ENCODE measurements at places on chromosomes 7 and 10. TPM values are rescaled to one million over a fixed set of nuclear protein-coding genes. Genes with fewer than 3 reads are reported as not detected.
A peak's percentile ranks its signal among the peaks of the same experiment; 100 is the strongest.

DNA sequence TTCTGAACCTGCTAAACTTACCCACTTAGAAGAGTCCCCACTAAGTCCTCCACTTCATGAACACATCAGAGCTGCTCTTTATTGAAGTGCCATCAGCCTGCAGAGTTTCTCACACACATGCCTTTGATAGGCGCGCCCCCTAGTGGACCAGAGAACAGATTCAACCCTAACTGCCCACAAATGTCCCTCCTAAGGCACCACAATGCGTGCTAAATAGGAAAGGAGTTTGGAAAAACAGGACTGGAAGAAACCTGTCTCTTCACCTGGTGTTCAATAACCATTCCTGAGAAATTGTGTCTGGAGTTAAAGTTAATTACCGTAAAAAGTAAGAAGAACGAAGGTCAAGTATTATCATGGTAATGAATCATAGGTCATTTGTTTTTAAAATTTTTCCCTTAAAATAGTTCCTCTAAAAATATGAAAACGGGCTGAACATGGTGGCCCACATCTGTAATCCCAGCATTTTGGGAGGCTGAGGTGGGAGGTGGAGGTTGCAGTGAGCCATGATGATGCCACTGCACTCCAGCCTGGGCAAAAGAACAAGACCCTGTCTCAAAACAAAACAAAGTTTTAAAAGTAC lies 249.7 kb downstream of the ELMO1 start:
- peaks cover 1% of the 10 kb centered on the region for H3K36me3 ChIP-seq
- no peak overlapping the region for H3K27ac ChIP-seq
- H3K27me3 ChIP-seq: no peaks in the 10 kb centered on the region
- peaks cover 8% of the 10 kb centered on the region for H3K4me1 ChIP-seq
- DNase-seq: peak; percentile 79
- H3K4me3 ChIP-seq: no peak overlapping the region

GRCh38 chr7:129366-130221 lies 62.8 kb upstream of the FAM20C start:
- no peak overlapping the region for H3K4me3 ChIP-seq
- H3K36me3 ChIP-seq: no peaks in the 10 kb centered on the region
- no peaks in the 10 kb centered on the region for H3K27me3 ChIP-seq
- H3K27ac ChIP-seq: no peak overlapping the region
- no peak for DNase-seq

- peaks cover 2% of the 10 kb centered on the region for H3K4me1 ChIP-seq
- no peak for DNase-seq
- H3K27ac ChIP-seq: no peak overlapping the region
- H3K4me3 ChIP-seq: no peak overlapping the region
- no peaks in the 10 kb centered on the region for H3K36me3 ChIP-seq
Measured at GRCh38 chr10:70729763-70730357, 55.3 kb downstream of the TBATA start.

DNA sequence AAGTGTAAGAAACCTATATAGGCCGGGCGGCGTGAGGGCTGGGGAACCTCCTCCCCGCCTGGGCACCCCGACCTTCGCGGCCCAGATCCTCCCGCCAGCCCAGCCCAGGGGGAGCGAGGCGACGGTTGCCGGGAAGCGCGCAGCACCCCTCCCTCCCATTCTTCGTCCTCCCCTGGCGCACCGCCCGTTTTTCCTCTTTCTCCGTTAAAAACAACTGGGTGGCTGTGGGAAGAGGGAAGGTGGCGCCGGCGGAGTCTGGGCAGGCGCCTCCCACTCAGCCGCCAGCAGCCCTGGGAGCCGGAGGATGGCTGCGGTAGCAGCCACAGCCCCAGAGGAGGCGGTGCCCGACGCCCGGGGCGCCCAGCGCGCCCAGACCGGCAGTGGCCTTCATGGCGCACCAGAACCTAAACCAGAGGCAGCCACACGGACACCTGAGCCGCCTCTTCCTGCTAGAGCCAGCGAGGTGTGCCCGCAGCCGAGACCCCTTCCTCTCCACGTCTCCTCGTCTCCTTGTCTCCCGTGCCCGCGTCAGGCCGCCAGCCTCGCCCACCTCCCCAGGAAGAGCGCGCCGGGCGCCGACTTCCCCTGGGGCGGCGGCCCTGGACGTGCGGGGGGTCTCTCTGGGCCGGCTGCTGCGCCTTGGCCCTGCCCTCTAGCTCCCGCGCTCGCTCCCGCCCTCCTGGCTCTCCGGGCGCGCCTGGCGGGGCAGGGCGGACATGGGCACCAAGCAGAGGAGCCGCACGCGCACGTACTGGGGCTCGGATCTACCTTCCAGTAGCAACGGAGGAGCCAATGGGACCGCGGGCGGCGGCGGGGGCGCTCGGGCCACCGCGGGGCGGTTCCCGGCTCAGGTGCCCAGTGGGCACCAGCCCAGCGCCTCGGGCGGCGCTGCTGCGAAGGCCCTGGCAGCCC lies 32.8 kb upstream of the SFTPD start:
- H3K4me3 ChIP-seq: peak overlapping the region; percentile 66
- no peak overlapping the region for H3K27ac ChIP-seq

- no peak overlapping the region for H3K27ac ChIP-seq
- peaks cover 2% of the 10 kb centered on the region for H3K4me1 ChIP-seq
- H3K4me3 ChIP-seq: no peak overlapping the region
- H3K36me3 ChIP-seq: no peaks in the 10 kb centered on the region
- H3K27me3 ChIP-seq: no peaks in the 10 kb centered on the region
Measured at GRCh38 chr7:108245523-108246226, 115.5 kb upstream of the LAMB4 start.

GRCh38 chr10:33183655-33184054 lies 150.8 kb downstream of the NRP1 start:
- H3K27ac ChIP-seq: no peak overlapping the region
- H3K36me3 ChIP-seq: no peaks in the 10 kb centered on the region
- H3K4me1 ChIP-seq: no peaks in the 10 kb centered on the region
- H3K4me3 ChIP-seq: no peak overlapping the region
- peaks cover 3% of the 10 kb centered on the region for H3K27me3 ChIP-seq

DNA sequence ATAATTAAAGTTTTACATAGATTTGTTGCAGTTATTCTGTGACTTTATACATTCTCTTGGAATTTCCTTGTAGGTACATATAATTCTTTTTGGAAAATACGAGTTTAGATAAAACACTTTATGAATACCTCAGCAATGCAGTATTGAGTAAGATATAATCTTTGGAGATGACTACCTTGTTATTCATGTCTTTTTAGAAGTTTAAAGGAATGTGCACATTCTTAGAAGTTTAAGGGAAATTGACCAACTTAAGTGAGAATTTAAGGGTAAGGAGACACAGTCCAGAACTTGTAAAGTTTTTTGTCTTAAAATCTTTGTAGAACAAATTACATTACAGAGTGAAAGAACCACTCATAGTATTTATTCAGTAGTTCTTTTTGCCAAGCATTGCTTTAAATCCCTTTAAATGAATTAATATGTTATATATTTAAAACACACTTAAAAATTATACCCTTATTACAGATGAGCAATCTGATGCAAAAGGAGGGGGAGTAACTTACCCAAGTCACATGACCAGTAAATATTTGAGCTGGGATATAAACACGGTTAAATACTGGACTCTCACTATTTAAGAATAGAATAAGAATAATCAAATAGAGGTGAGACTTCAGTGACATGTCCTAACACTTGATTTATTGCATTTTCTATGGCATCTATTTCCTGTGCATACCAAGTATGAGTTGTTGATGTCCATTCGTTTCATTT lies 139.5 kb upstream of the FERD3L start:
- no peak overlapping the region for H3K27ac ChIP-seq
- no peak overlapping the region for H3K4me3 ChIP-seq
- no peaks in the 10 kb centered on the region for H3K36me3 ChIP-seq
- H3K27me3 ChIP-seq: no peaks in the 10 kb centered on the region
- no peak for DNase-seq
- H3K4me1 ChIP-seq: no peaks in the 10 kb centered on the region

DNA sequence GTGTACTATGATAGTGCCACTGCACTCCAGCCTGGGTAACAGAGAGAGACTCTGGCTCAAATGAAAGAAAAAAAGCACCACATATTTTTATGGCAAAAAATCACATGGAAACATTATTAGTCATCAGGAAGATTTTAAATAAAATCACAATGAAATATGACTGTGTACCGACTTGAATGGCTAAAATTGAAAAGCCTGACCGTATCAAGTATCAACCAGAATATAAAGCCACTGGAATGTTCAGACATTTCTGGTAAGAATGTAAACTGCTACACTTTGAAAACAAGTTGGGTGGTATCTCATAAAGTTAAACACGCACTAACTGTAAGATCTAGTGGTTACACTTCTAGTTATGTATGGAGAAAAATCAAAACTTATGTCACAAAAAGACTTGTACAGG lies 306.7 kb upstream of the MBL2 start:
- no peaks in the 10 kb centered on the region for H3K36me3 ChIP-seq
- no peaks in the 10 kb centered on the region for H3K4me1 ChIP-seq
- no peak overlapping the region for H3K4me3 ChIP-seq
- no peaks in the 10 kb centered on the region for H3K27me3 ChIP-seq
- DNase-seq: no peak

- no peak overlapping the region for H3K27ac ChIP-seq
- no peak overlapping the region for H3K4me3 ChIP-seq
- no peaks in the 10 kb centered on the region for H3K27me3 ChIP-seq
- peaks cover 12% of the 10 kb centered on the region for H3K4me1 ChIP-seq
- DNase-seq: no peak
Measured at GRCh38 chr10:58239561-58240169, 28.0 kb downstream of the IPMK start.

- H3K4me1 ChIP-seq: no peaks in the 10 kb centered on the region
- no peaks in the 10 kb centered on the region for H3K36me3 ChIP-seq
- H3K27ac ChIP-seq: no peak overlapping the region
- H3K4me3 ChIP-seq: no peak overlapping the region
- DNase-seq: no peak
Measured at GRCh38 chr7:115269486-115269885, 347.6 kb downstream of the MDFIC start.

DNA sequence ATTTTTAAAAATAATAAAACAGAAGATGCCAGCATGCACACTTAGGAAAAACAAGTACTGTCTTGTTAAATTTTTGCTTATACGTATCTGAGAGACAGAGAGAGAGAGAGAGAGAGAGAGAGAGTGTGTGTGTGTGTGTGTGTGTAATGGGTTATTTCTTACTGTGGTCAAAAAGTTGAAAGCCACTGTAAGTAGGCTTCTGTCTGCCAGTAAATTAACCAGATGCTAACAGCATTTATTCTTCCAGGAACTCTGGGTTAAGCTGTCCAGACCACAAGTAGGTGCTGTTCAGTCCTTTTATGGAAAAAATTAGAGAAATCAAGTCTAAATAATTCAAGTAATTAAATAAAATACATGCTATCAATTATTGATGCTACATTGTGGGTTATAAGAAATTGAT lies 39.7 kb downstream of the RNF32 start:
- no peaks in the 10 kb centered on the region for H3K27me3 ChIP-seq
- H3K4me3 ChIP-seq: no peak overlapping the region
- peaks cover 3% of the 10 kb centered on the region for H3K4me1 ChIP-seq
- DNase-seq: no peak

DNA sequence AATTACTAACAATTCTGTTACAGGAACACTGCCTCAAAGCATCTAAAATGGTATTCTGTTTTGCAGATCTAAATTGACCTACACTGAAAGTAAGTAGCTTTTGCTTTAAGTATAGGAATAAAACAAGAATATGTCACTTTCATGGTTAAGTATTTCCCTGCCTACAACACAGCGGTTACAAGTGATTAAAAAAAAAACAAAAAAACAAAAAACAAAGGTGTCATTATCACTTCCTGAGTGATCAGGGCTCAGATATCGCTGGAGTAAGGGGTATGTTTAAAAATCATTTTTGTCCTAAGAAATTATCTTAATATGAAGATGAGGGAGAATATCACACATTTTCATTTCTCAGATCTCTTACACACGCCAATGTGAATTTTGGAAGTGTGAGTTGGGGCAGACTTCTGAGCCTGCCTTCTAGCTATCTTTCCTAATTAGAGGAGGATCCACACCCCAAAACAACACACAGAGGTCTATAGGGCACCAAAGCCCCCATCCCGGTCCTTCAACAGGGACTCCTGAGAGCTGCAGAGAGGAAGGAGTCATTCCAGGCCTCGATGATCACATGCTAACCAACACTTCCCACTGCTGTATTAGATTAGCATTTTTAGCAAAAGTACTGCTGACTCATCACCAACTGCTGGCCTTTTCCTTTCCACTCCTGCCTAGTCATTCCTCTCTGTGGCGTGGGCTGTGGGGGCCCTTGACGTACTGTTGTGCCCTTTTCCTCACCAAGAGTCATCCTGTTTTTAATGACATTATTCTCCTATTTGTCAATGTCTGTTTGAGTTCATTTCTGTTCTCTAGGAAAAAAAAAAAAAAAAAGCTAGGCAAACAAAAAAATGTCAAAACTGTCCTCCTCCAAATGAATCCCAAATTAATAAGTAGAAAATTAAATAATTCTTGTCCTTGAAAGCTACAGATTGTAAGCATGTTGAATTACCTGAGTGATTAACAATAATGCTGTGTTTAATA lies 31.2 kb downstream of the PRTFDC1 start:
- H3K27me3 ChIP-seq: no peaks in the 10 kb centered on the region
- no peak overlapping the region for H3K4me3 ChIP-seq
- peaks cover 14% of the 10 kb centered on the region for H3K4me1 ChIP-seq
- no peak overlapping the region for H3K27ac ChIP-seq

DNA sequence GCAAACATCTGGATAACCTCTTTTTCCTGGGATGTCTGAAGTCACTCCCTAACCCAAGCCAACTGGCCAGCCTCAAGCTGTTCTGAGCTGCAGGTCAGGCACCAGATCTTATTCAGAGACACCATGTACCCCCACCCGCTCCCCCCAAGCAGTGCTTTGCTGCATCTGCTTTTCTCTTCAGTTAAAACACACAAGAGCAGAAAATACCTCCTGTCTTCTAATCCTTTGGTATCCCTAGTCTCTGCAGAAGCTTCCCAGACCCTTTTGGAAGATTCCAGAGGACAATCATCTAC lies 3.0 kb downstream of the ZNF488 start:
- H3K27me3 ChIP-seq: peaks cover 65% of the 10 kb centered on the region
- H3K4me3 ChIP-seq: no peak overlapping the region
- H3K27ac ChIP-seq: no peak overlapping the region
- no peak for DNase-seq
- peaks cover 18% of the 10 kb centered on the region for H3K4me1 ChIP-seq

The SMO gene
- total RNA-seq: 0.20 TPM

The TEX36 gene
- total RNA-seq: not detected

The LEP gene
- not detected for total RNA-seq

The CALML3 gene
- not detected for total RNA-seq

The RBP3 gene
- total RNA-seq: not detected

Measured in activated naive CD8-positive, alpha-beta T cell treated with anti-CD3 and anti-CD28 coated beads, Interleukin-2, amount 10 ng/mL, durations not matched to agents 7 days and 5 days (primary cell).